ENCODE measurements at places on chromosomes 5 and 9. TPM values are rescaled to one million over a fixed set of nuclear protein-coding genes. Genes with fewer than 3 reads are reported as not detected.

DNA sequence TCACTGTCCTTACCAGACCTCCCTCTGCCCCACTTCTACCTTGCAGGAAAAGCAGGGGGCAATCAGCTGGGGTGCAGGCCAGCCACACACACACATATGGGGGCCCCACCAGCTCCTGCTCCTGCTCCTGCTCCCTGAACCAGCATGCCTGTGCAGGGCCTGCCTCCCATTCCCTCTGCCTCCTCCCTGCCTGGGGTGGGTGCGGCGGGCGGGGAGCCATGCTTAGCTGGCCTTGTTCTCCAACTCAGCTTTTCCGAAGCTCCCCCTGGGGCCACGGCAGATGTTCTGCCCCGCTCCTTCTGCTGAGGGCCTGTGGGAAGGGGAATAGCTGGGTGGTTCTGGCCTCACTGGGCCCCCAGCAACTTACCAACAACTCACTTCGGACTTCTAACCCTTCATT lies 89.8 kb downstream of the ZNF354C start:
- DNase-seq, result no peak

DNA sequence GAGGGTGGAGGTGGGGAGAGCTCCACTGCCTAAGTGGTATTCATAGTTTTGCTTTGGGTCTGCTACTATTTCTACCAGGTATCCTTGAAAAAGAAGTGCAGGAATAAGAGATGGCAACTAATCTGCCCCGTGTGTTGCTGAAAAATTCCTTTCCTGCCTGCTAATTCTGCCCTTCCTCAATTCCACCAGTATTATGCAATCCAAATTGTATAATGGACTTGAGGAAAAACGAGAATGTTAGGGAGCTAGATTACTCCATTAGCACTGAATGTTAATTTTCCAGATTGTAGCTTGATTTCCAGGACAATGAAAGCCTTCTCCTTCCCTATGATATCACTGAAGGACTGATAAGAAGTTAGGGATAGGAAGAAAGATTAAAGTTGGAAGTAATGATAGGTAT lies 16.9 kb downstream of the ADAM19 start:
- DNase-seq, result no peak

DNA sequence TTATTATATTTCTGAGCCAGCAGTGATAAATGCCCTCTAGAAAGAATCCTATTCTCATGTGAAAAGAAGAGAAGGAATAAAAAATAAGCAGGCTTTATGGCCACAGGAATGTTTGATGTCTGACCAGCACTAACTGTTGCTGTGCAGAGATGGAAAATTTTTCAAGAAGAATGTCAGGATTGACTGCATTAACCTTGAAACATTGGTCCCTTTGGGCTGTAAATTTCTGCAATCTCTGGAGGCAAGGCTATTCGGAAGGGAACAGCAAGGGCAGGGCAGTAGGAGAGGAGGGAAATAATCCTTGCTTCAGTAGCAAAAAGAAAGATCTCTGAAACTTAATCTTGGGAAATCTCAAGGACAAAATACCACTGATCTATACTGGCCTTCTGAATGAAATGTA lies 415.2 kb downstream of the DNAH5 start:
- no peak for DNase-seq

DNA sequence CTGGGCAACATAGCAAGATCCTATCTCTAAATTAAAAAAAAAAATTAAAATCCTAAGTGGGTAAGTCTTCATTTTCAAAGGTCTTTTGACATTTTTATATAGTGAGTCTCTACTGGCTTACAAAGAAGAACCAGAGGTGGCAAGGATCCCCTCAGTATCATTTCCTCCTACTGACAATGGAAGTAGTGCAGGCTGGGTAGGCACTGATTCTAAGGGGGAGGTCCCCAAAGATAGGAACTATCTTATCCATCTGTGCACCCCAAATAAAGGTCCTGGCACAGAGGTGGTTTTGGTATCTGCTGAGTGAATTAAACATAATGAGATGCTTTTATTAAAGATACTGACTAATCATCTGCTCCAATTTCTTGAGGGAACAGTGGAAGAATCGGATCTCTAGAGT lies 4.2 kb downstream of the FAM193B start:
- DNase-seq, result no peak

GRCh38 chr5:89954916-89955315 lies 454.6 kb downstream of the CETN3 start:
- DNase-seq, result no peak

- DNase-seq, result peak; percentile 35
Measured at GRCh38 chr9:115353681-115354080, 235.7 kb upstream of the TNC start.

DNA sequence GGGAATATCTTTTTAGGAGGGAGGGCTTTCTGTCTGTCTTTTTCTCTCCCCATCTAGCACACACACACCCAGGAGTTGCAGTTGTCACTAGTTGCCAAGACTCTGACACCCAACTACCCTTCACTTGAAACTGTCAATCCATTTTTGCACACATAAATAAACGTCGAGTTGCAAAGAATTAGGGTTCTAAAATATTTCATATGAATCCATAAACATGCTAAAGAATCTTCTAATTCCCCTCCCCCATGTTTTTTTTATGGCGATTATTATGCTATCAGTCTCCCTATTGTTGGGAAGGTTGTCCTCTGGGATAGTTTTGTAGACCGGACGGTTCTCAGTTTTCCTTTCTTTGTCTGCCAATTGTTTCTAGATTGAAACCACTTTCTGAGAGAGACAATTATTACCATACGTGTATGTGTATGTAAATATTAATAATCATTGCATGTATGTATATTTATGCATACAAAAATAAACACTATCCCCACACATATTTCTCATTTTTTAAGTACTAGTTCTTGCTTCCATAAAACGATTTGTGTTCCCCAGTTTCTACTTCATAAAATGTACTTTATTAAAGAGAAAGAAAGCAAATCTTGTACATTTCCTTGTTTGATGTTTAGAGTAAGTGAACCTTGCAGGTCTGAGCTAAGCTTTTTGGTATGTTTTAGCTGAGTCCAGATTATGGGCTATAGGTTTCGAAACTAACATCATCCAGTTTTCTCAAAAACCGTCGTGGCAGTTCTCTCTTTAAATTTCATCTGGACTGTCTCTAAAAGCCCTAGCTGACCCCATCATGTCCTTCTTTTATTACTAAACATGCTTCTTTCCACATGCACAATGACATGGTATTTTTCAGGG lies 165.0 kb upstream of the MPDZ start:
- DNase-seq, result no peak

- DNase-seq, result no peak
Measured at GRCh38 chr9:116383936-116384335, 230.3 kb downstream of the PAPPA start.

DNA sequence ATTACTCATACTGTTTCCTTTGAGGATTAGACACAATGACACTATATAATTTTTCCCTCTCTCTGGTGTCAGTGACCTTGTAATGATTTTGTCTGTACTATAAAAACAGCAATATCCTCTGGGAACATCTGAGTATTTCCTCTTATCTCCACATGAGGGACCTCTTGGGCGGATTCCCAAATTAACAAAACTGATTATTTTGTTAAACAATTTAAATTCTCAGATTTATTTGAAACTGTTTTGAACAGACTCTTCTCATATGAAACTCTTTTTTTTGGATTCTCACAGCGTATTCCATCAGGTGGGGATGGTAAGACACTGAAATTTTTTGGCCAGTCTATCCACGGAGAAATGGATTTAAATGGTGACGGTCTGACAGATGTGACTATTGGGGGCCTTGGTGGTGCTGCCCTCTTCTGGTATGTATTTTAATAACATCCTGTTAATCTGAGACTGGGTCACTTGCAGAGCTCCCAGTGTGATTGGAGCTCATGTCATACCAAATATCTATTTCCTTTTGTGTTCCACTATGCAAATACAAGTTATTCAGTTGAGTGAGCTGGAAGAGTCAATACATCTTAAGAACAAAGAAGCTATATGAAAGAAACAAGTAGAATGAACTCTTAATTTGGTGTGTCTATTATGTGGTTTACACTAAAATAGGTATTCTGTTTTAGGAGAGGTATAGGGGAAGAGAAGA lies 73.8 kb upstream of the ITGA2 start:
- DNase-seq, result peak; percentile 65

DNA sequence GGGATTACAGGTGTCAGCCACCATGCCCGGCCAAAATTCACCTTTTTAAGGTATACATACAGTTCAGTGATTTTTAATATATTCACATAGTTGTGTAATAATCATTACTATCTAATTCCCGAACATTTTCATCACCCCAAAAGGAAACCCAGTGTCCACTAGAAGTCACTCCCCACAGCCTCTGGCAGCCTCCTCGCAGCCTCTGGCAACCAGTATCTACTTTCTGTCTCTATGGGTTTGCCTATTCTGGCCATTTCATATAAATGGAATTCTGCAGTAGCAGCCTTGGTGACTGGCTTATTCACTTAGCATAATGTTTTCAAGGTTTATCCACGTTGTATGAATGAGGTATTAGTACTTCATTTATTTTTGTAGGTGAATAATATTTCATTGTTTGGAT lies 59.0 kb downstream of the UBAP1 start:
- no peak for DNase-seq

- DNase-seq, result peak; percentile 52
Measured at GRCh38 chr5:90983148-90983547, 400.0 kb downstream of the ARRDC3 start.

GRCh38 chr5:57662991-57663390 lies 180.4 kb upstream of the ACTBL2 start:
- no peak for DNase-seq

DNA sequence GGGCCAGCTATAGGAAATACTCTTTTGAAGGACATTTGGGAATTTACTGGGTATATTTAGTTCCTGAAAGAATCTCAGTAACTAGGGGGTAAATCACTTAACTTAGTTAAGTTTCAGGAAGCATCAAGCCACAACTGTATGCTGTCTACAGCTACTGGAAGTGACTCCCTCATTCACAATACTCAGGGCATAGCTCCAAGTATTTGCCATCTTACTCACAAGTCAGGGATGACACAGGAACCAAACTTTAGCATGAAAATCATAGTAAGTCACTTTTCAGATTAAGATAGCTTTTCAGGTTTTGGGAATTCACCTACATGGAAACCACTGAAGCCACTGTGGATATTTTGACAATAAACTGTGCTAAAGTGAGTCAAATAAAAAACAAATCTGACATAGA lies 242.4 kb upstream of the ATP10B start:
- peak; percentile 18 for DNase-seq

GRCh38 chr9:36401164-36401740 lies 1.2 kb upstream of the RNF38 start:
- peak; percentile 74 for DNase-seq

DNA sequence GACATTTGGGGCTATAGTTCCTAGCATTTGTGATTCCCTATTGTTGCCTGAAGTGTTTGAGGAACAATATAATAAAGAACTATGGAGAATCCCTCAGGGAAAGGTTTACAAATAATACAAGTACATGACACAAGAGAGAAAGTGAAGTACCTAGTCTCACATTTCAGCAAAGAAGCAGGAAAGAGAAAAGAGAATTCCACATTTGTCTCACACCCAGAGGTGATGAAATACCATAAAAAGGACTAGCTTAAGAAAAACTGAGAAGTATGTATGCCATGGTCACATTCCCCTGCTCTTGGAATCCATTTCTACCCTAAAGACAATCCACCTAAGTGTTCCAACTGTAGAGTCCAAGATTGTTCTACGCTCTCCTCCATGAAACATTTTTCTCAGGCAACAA lies 79.0 kb upstream of the TARS1 start:
- no peak for DNase-seq

- no peak for DNase-seq
Measured at GRCh38 chr5:43357878-43358281, 44.7 kb upstream of the HMGCS1 start.

The SLC45A2 gene
- total RNA-seq, result 2.0 TPM

The PCDHB16 gene
- 2.1 TPM for total RNA-seq

The CARD9 gene
- total RNA-seq, result not detected

The GFRA3 gene
- total RNA-seq, result not detected

The PCDHAC1 gene
- not detected for total RNA-seq

The EPB41L4B gene
- total RNA-seq, result under 0.01 TPM
